ENCODE measurements at places on chromosomes 6 and 20.

GRCh38 chr6:119264854-119265397 is 84.6 kb downstream of the MAN1A1 start:
- DNase-seq = no peak

- DNase-seq = no peak
Observed at GRCh38 chr6:147808640-147809039, 300.1 kb downstream of the SAMD5 start.

- no peak for DNase-seq
Observed at GRCh38 chr6:3918469-3918868, 69.3 kb downstream of the FAM50B start.

DNA sequence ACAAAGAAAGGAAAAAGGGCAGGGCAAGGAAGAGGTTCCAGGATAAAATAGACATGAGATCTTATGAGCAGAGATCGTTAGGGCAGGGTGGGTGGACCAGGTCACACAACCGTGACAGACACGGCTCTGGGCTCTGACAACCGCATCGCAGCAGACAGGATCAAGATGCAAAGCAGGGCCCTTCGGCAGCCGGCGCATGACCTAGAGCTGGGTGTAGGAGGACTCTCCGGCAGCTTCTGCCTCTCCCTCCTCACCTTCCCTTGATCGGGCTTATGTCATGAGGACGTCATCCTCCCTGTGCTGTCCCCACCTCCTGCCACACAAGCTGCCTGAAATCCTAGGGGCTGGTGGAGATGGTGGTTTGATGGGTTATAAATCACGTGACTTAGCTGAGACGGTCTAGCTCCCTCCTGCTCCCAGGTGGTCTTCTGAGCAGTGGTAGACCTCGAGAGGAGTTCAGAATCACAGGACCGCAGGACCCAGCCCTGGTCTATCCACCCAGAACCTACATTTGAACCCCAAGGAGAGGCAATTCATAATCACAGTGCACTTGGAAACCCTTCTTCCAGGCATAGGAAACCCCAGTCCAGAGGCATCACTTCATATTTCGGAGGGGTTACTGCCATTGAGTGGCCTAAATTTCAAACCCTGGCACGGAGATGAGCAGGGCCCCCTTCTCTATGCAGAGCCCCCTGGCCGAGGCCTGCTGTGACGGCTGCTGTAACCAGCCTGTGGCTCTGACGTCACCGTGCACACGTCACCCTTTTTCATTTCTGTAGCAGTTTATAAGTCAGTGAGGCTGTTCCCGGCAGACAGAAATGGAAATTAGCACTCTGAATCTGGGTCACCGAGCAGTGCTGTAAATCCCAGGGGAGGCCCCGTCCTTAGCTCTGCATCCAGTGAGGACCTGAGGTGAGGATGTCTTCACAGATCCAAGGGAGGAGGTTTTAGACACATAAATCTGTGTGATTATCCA is 8.7 kb upstream of the CCR6 start:
- DNase-seq = no peak

DNA sequence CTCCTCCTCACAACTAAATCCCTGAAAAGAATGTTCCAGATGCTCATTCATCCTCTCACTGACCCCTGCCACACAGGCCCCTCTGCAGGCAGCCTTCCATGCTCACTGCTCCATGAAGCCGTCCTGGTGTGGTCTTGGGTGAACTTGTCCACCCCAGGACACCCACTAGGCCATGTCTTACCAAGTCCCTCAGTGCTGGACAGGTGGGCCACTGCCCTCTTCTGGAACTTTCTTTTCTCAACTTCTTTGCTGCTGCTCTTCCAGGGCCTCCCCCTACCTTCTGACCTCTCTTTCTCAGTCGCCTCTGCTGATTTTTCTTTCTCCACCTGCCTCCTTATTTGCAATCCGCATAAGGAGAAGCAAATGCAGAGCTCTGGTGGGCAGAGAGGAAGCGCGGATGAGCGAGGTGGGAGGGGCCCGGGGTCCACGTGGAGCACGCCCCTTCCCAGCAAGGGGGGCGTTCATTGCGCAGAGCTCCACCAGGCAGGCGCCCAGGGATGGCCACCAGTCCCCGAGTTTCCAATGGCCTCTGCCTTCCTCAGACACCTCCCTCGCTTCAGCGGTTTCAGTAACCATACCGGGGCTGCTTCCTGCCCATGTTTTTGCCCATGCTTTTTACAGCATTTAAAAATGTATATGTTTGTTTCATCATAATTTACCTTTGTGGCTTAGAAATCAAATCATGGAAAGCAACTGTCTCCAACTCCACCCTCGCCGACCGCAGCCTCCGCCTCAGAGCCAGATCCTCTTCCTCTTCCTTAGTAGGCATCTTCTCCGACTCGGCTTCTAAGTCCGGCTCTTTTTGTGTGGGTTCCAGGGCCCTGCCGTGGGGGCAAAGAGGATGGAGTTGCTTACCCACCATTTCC is 129.6 kb downstream of the ZDHHC14 start:
- no peak for DNase-seq

DNA sequence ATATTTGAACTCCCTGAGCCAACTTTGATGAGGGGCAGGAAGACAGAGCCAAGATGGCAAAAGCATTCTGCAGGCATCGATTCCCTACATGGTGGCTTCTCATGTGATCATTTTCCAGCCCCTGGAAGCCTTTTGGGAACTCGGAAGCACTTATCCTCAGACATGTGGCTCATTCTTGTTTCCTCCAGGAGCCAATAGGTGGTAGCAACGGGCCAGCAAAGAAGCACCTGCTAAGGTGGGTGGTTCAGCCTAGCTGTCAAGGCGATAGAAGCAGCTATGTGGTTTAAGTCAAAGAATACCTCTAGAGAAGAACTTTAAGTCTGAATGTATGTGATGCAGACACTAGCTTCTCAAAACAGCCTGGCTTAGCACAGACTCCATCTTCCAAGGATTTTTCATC is 64.9 kb upstream of the PAX1 start:
- DNase-seq = no peak

DNA sequence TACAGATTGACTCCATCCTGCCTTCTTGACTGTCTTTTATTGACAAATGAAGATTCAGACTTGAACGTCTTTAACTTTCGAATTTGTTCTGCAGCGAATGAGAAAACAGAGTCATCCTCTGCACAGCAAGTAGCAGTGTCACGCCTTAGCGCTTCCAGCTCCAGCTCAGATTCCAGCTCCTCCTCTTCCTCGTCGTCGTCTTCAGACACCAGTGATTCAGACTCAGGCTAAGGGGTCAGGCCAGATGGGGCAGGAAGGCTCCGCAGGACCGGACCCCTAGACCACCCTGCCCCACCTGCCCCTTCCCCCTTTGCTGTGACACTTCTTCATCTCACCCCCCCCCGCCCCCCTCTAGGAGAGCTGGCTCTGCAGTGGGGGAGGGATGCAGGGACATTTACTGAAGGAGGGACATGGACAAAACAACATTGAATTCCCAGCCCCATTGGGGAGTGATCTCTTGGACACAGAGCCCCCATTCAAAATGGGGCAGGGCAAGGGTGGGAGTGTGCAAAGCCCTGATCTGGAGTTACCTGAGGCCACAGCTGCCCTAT is 12.2 kb downstream of the BRD2 start:
- no peak for DNase-seq

DNA sequence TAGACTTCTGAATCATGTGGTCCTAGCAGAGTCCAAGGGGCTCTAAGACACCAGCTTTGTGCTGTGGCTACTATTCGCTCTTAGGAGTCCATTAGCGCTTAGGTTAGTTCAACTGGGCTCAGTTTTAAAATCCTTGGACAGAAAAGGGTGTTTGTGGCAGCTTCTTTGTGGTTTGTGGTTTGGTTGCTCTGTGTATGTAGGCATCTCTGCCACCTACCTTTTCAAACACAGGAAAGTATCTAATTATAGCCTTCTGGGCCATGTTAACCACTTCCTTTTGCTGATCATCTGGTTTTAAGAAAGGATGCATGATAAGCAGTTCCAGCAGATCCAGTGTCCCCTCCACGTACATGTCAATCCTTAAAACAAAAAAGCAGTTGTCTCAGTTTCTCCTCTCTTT is 10.8 kb downstream of the GSTA4 start:
- DNase-seq = no peak

DNA sequence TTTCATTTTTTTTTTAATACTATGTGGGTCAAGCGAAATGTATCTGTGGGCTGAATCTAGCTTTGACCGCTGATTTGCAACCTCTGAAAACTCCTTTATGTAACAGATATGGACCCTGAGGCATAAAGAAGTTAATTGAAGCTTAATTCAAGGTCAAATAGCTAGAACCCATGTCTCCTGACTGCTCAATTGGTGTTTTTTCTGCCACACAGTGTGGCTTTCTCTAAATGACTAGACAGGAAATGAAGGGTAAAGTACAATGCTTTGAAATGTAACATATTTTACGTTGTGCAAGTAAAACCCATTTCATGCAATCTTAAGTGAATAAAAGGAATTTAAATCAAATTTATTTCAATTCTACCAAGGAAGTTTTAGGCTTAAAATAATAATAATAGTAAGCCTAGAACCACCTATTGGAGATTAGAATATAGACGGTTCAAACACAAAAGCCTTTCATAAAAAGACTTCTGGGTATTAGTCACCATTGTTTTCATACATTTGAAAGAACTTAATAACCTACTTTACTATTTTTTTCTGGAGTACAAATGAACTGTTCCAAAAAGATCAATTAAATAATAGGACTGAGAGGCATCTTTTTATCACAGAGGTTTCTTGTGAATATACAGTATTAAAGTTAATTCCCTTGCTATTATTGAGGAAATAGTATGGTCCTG is 279.8 kb downstream of the EPHA7 start:
- no peak for DNase-seq

- no peak for DNase-seq
Observed at GRCh38 chr6:43764772-43765171, 5.2 kb upstream of the VEGFA start.

GRCh38 chr6:69926745-69927144 is 60.4 kb downstream of the COL19A1 start:
- no peak for DNase-seq

DNA sequence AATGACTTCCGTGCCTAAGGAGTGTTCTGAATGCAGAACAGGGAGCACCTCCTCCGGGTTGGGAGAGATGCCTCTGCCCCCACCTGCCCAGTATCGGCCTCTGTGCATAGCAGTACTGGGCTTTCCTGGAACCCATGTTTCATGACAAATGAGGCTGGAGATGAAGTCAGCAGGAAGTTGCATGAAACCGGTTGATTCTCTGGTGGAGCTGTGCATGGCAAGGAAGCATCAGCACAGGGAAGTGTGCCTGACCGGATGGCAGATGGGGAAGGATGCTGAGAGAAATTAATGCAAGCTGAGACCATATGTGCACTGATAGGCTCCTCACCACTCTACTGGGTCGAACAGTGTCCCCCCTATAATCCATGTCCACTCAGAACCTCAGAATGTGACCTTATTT is 155.5 kb downstream of the CDH26 start:
- DNase-seq = no peak

DNA sequence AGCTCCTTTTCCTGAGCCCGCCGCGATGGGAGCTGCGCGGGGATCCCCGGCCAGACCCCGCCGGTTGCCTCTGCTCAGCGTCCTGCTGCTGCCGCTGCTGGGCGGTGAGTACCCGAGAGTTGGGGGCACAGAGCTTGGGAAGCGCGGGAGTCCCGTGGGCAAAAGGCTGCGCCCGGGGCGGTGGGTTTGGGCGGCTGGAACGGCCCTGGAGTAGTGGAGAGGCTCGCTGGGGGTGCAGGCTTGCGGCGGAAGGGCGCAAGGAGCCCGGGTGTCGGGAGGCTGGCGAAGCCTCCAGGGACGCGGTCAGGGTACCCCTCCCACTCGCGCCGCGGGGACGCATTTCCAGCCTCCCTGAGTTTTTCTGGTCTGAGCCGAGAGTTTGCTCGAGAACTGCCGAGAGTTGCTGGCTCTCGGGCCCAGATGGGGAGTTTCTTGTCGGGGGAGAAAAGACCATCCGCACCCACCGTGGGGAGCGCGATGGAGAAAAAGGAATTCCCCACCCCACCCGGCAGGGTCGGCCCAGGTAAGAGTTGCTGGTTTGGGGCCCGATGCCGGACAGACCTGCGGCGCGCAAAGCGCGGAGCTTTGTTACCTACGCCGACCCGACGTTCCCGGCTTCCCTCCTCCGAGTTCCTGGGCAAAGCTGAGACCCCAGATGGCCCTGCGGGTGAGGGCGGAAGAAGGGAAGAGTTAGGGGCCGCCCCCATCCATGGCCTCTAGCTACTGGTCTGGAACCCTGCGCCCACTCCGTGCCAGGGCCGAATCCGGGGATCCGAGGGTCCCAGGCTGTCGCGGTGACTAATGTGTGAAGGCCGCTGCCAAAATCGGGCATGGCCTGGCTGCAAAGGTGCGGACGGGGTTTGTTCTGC is 584 bp downstream of the PTK7 start:
- DNase-seq = peak; percentile 28

GRCh38 chr20:58706150-58706892 is 13.7 kb downstream of the NPEPL1 start:
- DNase-seq = no peak

- no peak for DNase-seq
Observed at GRCh38 chr6:39221779-39222641, 7.3 kb downstream of the KCNK5 start.

GRCh38 chr6:85552652-85553051 is 41.0 kb downstream of the SNX14 start:
- DNase-seq = no peak

DNA sequence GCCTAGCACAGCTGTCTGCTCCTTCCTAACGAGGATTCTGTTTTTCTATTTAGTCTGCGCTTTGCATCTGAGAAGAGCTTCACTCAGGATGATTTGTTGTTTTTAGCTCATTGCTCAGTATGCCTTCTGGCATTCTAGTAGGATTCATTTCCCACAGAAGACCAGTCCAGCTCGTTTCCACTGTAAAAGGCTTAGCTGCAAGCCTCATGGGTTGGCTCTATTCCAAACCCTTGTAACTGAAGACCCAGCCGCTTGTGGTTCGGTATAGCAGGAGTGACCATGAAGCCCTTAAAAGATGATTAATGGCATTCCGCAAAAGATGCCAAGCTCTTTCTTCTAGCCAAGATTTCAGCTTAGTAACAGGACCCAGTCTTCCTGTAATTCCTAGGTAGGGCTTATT is 7.2 kb downstream of the ADGRF1 start:
- DNase-seq = peak; percentile 95

- DNase-seq = no peak
Observed at GRCh38 chr6:12060780-12061609, 48.9 kb downstream of the HIVEP1 start.

DNA sequence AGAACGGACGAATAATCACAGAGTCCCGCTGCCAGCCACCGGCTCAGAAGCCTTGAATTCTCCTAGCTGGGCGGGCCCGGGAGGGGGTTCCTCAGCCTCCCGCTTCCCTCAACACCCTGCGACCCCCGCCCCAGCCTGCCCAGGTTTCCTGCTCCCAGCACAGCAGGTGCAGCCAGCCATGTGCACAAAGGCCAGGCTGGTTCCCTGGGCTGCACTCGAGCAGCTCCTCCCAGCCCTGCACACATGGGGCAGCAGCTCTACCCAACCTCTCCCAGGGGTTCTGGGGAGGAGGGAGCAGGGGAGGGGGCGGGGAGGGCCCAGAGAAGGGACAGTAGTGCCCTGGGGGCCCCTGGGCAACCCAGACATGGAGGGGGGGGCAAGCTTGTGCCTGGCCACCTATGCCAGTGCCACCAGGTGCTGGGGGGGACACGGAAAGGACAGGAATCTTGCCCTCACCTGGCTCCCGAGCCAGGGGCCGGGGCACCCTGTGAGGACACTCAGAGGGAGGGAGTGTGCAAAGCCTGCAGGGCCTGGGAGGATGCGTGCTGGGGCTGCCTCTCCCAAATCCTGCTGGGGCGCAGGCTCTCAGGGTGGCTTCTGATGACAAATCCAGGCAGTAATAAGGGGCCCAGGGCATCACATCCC is 1.2 kb upstream of the NTSR1 start:
- DNase-seq = no peak

GRCh38 chr20:44393608-44394451 is 38.3 kb downstream of the HNF4A start:
- DNase-seq = no peak
